NCI-H2029 (cell line): ENCODE measurements at places on chromosomes 12 and 14.

- peak; percentile 26 for DNase-seq
These were observed 128.6 kb upstream of the PLEKHG7 start for GRCh38 chr12:92574051-92574783.

GRCh38 chr12:113162102-113163029 lies 12.8 kb downstream of the CFAP73 start:
- no peak for DNase-seq

DNA sequence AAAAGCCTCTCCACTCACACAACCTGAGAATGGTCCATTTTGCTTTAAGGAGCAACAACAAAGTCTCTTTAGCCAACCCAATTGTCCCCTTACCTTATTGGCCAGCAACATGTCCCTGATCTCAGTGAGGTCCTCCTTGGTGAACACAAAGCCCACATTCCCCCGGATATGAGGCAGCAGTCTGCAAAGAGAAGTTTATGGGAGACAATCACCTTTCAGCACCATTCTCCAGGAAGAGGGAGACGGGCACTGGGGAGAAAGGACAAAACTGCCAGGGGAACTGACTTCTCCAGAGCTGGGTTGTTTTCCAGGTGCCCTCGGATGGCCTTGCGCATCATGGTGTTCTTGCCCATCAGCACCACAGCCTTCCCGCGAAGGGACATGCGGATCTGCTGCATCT lies 1.9 kb downstream of the RPLP0 start:
- DNase-seq: no peak

DNA sequence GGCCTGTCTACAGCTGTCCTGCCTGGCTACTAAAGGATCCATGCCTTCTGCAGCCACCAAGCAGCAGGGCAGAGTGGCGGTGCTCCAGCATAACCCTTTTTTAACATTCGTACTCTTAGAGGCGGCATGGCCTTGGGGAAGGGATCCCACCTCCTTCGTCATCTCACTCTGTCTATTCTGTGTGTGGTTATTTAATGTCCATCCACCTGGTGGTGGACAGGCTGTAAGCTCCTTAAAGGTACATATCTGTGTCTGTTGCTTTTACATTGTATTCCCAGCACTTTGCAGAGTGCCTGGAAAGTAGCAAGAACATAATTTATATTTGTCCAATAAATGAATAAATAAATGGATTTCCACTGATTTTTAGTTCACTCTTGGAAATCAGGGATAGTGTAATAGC lies 15.7 kb upstream of the ACOT1 start:
- no peak for DNase-seq

DNA sequence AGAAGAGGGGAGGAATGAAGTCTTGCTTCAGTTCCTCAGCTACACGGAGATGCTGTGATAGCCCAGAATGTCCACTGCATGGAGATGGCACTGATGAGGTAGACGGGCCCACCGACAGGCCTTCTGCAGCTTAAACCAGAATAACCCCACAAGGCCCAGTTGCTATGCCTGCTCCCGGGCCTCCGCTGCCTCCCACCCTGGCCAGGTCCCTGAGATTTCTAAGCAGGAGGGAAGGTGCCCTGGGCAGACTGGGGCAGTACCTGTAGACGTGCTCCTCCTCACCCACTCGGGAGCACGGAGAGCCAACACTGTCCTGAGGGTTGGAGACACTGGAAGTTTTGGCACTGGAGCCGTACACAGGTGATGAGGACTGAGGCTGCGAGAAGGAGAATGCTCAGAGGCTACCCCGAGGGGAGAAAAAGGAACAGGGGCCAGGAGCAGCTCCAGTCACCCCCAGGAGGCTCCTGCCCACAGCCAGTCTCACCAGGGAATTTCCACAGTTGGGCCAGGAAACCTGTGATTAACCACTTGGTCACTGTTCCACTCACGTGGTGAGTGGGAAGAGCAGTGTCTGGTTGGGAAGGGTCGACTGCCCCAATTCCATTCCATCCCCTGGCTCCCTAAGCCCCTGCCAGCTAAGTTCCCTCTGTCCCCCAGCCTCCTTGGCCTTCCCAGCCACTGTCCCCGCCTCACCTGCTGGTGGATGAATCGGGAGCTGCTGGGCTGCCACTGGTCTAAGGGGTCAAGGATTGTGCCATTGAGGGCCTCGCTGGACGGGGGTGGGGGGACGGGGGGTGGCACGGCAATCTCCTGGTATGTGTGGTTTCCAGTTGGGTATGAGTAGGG lies 22.8 kb upstream of the RPLP0 start:
- DNase-seq: no peak
